Activated T-helper 2 cell treated with anti-CD3 and anti-CD28 coated beads, Interferon-gamma antibody, Interleukin-2, Interleukin-4, amounts not matched to agents 10 μg/mL and 5 μg/mL and 100 μg/mL, durations not matched to agents 14 hours and 24 hours and 36 hours (primary cell): ENCODE measurements at places on chromosomes 7 and 10. TPM values are rescaled to one million over a fixed set of nuclear protein-coding genes. Genes with fewer than 3 reads are reported as not detected.

CNTNAP2 gene
- total RNA-seq: not detected in 2 replicates

TSPAN33 gene
- 5.5 and 5.6 TPM in 2 replicates for total RNA-seq

MRM2 gene
- 40.0 and 40.5 TPM in 2 replicates for total RNA-seq

WNT2 gene
- not detected in 2 replicates for total RNA-seq

OR13A1 gene
- total RNA-seq: not detected in 2 replicates

NRF1 gene
- total RNA-seq: 22.8 and 25.4 TPM in 2 replicates

CNOT4 gene
- total RNA-seq: 19.3 and 24.0 TPM in 2 replicates

CAV2 gene
- total RNA-seq: not detected in 2 replicates

DNA sequence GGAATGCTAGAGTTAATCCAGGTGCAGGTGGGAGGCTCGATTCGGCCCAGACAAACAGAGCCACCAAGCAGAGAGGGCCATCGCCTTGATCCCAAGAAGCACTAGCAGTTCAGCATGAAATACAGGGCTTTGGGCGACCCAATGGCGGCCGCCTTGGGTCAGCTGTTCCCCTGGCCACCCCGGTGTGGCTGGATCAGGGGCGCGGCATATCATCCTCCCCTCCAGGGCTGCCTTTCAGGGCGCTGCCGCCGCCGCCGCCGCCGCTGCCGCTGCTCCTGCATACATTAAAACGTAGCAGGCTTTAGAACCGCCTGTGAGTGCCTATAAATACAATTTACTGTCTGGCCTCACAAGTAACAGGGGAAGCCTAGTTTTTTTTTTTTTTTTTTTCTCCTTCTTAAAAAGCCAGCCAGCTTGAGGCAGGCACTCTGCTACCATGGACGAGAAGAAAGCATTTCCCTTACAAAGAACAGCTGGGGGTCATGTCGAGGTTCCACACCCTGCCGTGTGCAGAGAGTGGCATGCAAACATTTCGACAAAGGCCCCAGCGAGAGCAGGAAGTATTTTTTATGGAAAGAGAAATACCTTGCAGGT is 57.7 kb upstream of the EFCAB10 start:
- H3K4me3 ChIP-seq: no peak overlapping the region
- H3K4me1 ChIP-seq: no peaks in the 10 kb centered on the region
- no peak overlapping the region for H3K27ac ChIP-seq
- DNase-seq: no peak
- no peaks in the 10 kb centered on the region for H3K27me3 ChIP-seq

DNA sequence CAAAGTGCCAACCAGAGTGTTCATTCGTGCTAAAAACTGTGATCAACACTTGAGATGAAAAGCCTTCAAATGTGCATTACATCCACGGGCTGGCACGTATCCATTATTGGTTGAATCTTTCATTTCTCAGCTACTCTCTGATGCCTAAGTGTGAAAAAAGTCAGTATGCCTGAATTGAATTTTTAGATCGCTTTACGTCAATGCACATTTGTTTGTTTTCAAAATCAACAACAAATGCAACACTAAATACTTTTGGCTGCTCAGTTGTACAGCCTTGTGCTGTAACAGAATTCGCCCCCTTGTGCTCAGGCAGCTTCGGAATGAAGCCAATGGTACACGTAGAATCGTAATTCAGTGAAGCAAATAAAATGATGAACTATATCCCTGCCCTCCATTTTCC is 446.5 kb upstream of the NRP1 start:
- DNase-seq: no peak
- no peak overlapping the region for H3K27ac ChIP-seq
- H3K36me3 ChIP-seq: no peaks in the 10 kb centered on the region
- H3K4me3 ChIP-seq: no peak overlapping the region
- no peaks in the 10 kb centered on the region for H3K27me3 ChIP-seq
- no peaks in the 10 kb centered on the region for H3K4me1 ChIP-seq

- H3K4me1 ChIP-seq: no peaks in the 10 kb centered on the region
- no peak overlapping the region for H3K27ac ChIP-seq
- DNase-seq: no peak
Observed at GRCh38 chr7:95901006-95901405, 128.7 kb downstream of the DYNC1I1 start.

DNA sequence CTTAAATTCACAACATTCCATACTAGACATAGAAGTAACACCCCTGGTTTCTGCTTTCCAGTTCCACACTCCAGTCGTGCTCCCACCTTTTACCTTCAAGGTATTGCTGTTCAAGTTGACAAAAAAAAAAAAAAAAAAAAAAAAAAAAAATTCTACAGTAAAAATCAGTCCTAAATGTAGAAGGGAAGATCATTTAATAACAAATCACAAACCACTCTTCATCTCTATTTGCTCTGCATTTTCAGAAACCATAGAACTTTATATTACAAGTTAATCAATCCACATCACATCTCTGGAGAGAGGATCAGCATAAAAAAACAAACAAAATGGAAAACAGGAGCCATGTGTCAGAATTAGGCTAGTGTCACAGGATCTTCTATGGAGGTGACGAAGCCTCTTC is 206.3 kb upstream of the KLF14 start:
- H3K27ac ChIP-seq: peak overlapping the region; percentile 86
- peak overlapping the region; percentile 66 for H3K4me3 ChIP-seq
- DNase-seq: no peak
- peaks cover 91% of the 10 kb centered on the region for H3K36me3 ChIP-seq
- no peaks in the 10 kb centered on the region for H3K27me3 ChIP-seq
- H3K4me1 ChIP-seq: peaks cover 83% of the 10 kb centered on the region

GRCh38 chr10:132336919-132337407 is 5.0 kb downstream of the LRRC27 start:
- DNase-seq: no peak
- H3K27me3 ChIP-seq: no peaks in the 10 kb centered on the region

- no peaks in the 10 kb centered on the region for H3K27me3 ChIP-seq
- peak overlapping the region; percentile 1 for H3K27ac ChIP-seq
- peaks cover 57% of the 10 kb centered on the region for H3K36me3 ChIP-seq
- no peak overlapping the region for H3K4me3 ChIP-seq
Observed at GRCh38 chr10:26467639-26468038, 29.5 kb downstream of the APBB1IP start.

DNA sequence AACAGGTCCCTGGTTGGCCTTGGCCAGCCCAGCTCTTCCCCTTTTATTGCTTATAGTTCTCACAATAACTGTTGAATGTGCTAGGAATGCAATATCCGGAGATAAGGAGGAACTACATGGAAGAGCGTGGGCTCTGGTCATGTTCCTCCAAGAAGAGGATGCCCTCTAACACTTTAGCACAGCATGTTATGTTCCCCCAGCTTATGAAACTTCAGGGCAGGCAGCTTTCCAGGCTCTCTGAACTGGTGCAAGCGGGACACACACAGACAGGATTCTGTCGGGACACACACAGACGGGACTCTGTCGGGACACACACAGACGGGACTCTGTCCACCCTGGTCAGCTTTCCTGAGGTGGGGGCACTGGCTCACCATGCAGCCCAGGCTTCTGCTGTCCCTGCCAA is 141.6 kb downstream of the PKD1L1 start:
- no peak for DNase-seq
- H3K27ac ChIP-seq: no peak overlapping the region

DNA sequence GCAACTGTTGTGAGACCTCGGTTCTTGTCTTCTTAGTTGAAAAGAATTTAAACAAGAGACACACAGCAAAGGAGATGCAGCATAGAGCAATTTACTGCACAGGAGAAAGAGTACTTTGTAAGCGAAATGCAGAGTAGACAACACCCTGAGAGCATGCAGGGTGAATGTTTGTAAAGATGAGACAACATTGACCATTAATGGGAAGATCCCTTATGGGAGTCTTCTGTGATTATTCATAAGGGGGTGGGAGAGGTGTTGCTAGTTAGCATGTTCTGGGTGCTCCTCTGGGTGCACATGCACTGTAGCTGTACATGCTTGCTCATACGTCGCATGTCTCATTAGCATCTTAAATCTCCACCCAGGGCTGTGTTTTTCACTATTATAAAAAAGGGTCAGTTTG is 62.3 kb downstream of the CLRN3 start:
- H3K4me3 ChIP-seq: no peak overlapping the region
- no peaks in the 10 kb centered on the region for H3K27me3 ChIP-seq
- no peak for DNase-seq
- H3K27ac ChIP-seq: no peak overlapping the region
- no peaks in the 10 kb centered on the region for H3K36me3 ChIP-seq

- peaks cover 15% of the 10 kb centered on the region for H3K4me1 ChIP-seq
- DNase-seq: peak; percentile 53
- H3K27me3 ChIP-seq: no peaks in the 10 kb centered on the region
Observed at GRCh38 chr7:5396542-5396941, 27.1 kb downstream of the TNRC18 start.

GRCh38 chr10:104622598-104623209 is 18.4 kb upstream of the SORCS3 start:
- H3K4me1 ChIP-seq: no peaks in the 10 kb centered on the region
- H3K27me3 ChIP-seq: peaks cover 23% of the 10 kb centered on the region
- no peak for DNase-seq
- no peaks in the 10 kb centered on the region for H3K36me3 ChIP-seq
- no peak overlapping the region for H3K4me3 ChIP-seq

DNA sequence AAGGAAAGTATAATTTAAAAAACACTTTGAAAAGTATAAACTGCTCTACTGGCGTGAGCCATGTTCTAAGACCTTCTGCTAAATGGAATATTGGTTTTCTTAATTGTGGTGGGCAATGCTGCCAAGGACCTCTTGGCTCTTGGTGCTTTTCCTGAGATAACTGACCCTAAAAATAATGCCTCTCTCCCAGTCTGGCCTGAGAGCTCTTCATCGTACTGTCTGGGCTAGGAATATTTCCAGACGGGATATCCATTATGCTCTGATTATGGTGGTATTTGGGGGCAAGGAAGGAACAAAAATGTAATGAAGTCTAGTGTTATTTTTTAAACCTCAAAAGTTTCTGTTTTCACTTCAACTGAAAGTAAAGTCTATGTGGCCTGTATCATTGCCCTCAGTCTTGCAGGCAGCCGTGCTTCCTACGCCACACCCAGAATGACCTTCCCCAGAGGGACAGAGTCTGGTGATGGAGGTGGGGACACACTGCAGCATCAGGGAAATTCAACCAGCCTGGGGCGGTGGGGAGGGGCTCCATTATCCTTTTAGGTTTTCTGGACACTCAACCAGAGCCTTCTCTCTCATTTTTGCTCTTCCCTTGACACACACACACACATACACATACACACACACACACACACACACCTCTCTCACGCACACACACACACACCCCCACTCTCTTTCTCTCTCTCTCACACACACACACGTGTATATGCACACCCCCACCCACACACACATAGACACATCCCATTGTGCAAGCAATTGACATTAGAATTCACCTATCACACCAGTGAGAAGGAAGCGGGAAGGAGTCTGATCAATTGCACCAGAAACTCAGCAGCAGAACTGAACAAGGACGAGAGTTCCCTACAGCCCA is 99.6 kb downstream of the LRRC18 start:
- no peak overlapping the region for H3K27ac ChIP-seq
- H3K27me3 ChIP-seq: peaks cover 3% of the 10 kb centered on the region
- no peak for DNase-seq
- no peak overlapping the region for H3K4me3 ChIP-seq

- H3K4me1 ChIP-seq: peaks cover 6% of the 10 kb centered on the region
- H3K36me3 ChIP-seq: no peaks in the 10 kb centered on the region
- DNase-seq: no peak
- H3K4me3 ChIP-seq: no peak overlapping the region
- H3K27ac ChIP-seq: no peak overlapping the region
Observed at GRCh38 chr10:17074541-17074847, 55.1 kb downstream of the CUBN start.

DNA sequence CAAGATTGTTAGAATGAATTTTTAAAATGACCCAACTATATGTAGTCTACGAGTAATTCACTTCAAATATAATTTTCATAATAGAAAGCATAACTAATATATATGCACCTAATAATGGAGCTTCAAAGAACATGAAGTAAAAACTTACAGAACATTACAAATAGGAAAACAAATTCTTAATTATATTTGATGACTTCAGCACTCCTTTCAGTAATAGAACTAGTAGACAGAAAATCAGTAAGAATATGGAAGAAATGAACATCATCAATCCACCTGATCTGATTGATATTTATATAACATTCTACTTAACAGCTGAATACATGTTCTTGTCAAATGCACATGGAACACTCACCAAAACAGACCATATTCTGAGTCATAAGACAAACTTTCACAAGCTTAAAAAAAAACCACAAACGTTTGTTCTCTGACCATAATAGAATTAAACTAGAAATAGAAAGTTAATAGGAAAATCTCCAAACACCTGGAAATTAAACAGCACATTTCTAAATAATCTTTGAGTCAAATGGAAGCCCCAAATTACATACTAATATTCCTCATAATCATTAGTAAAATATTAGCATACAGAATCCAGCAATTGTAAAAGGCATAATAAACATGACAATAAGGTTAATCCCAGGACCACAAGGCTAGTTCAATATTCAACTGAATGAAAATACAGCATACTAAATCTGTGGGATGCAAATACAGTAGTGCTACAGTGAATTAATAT is 48.0 kb downstream of the BRAF start:
- DNase-seq: no peak
- H3K27me3 ChIP-seq: no peaks in the 10 kb centered on the region
- H3K27ac ChIP-seq: no peak overlapping the region
- peaks cover 45% of the 10 kb centered on the region for H3K4me1 ChIP-seq
- H3K4me3 ChIP-seq: no peak overlapping the region
- H3K36me3 ChIP-seq: peaks cover 35% of the 10 kb centered on the region

- no peak overlapping the region for H3K4me3 ChIP-seq
- no peak for DNase-seq
- no peaks in the 10 kb centered on the region for H3K27me3 ChIP-seq
- no peak overlapping the region for H3K27ac ChIP-seq
- H3K4me1 ChIP-seq: peaks cover 3% of the 10 kb centered on the region
Observed at GRCh38 chr7:135374736-135375135, 135.2 kb downstream of the CNOT4 start.

GRCh38 chr10:131513445-131513844 is 201.9 kb upstream of the TCERG1L start:
- no peak overlapping the region for H3K4me3 ChIP-seq
- no peak overlapping the region for H3K27ac ChIP-seq
- H3K36me3 ChIP-seq: no peaks in the 10 kb centered on the region
- H3K27me3 ChIP-seq: no peaks in the 10 kb centered on the region

GRCh38 chr10:118564652-118565051 is 30.8 kb downstream of the PRLHR start:
- no peak overlapping the region for H3K4me3 ChIP-seq
- DNase-seq: no peak

- peaks cover 7% of the 10 kb centered on the region for H3K27me3 ChIP-seq
- H3K4me3 ChIP-seq: no peak overlapping the region
- H3K4me1 ChIP-seq: no peaks in the 10 kb centered on the region
- H3K27ac ChIP-seq: no peak overlapping the region
- no peaks in the 10 kb centered on the region for H3K36me3 ChIP-seq
Observed at GRCh38 chr10:97922022-97922758, 72.5 kb downstream of the GOLGA7B start.

DNA sequence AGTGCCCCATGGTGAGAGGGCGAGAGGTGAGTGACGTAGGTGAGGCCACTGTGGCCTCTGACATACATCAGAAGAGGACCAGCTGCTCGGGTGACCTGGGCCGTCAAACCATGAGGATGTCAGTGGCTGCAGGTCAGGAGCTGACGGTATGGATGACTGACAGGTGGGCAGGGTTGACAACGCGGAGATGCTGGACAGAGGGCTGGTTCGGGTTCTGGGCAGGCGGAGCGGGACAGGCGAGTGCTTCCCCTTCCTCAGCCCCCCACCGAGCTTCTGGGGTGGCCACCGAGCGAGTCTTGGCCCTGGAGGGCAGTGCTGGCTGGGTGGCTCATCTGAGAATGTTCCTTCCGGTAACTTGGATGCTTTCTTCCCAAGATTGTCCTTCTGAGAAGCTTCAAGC is 91.8 kb downstream of the ACTR3B start:
- no peak overlapping the region for H3K4me3 ChIP-seq
- H3K27me3 ChIP-seq: no peaks in the 10 kb centered on the region
- H3K4me1 ChIP-seq: peaks cover 3% of the 10 kb centered on the region
- no peak overlapping the region for H3K27ac ChIP-seq
- no peaks in the 10 kb centered on the region for H3K36me3 ChIP-seq
- no peak for DNase-seq
